ENCODE measurements at places on chromosomes 5 and 9.

- peak; percentile 51 for DNase-seq
These were observed 754 bp downstream of the DCAF12 start for GRCh38 chr9:34125681-34126206.

DNA sequence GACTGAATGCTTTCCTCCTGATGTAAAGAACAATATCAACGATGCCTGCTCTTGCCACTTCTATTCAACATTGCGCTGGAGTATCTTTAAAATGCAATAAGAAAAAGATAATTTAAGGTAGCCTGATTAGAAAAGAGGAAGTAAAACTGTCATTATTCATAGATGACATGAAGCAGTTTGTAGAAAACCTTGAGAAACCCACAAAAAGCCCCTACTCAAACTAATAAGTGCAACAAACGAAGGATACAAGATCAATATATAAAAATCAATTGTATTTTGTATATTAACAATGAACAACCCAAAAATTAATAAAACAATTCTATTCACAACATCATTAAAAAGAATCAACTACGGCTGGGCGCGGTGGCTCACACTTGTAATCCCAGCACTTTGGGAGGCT, 76.4 kb upstream of the CKMT2 start:
- DNase-seq: no peak

DNA sequence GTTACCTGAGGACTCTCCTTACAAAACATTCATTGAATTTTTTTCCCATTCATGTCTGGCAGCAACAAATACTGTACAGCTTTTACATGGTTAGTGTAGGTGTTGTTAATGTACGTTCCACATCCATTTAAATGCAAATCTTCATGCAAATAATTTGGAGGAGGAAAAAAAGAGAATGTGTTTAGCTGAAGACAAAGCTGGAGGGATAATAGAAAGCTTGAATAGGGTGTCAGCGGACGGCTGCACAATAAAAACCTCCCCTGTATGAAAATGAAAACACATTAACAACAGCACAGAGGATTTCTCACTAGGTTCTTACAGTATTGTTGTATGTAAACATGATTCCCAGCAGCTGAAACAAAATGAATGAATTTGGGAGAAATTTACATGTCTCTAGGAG, 231.5 kb downstream of the ZNF608 start:
- no peak for DNase-seq

GRCh38 chr5:9790276-9790675, 160.1 kb upstream of the TAS2R1 start:
- DNase-seq: no peak

DNA sequence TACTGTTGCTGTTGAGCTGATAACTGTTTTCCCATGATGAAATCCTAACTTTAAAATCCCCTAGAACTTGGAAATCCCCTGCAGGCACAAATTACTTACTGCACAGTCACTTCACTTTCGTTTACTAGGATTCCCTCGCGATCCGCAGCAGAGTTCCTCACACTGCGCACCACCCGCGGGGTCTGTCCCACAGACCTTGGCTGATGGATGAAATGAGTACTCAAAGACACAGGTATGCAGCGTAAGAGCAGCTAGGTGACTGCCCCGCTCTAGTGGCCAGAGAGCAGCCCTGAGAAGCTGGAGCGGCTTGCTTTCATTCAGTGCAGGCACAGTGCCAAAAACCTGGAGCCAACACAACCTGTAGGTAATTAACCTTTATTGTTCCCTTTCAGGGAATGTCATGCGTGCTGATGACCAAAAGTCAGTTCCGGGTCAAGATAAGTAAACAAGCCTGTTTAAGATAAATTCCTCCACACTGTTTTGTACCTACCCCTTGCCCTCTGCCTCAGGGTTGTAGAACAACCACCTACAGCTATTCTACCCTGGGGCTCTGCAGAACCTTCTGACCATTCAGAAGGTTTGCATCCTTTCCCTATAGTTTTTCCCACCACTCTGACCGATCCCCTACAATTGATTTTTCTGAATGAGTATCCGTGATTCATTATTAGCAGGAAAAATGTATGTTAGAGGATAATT, 191.2 kb downstream of the CDH9 start:
- DNase-seq: no peak

GRCh38 chr9:98272083-98272482, 16.6 kb upstream of the TBC1D2 start:
- no peak for DNase-seq

DNA sequence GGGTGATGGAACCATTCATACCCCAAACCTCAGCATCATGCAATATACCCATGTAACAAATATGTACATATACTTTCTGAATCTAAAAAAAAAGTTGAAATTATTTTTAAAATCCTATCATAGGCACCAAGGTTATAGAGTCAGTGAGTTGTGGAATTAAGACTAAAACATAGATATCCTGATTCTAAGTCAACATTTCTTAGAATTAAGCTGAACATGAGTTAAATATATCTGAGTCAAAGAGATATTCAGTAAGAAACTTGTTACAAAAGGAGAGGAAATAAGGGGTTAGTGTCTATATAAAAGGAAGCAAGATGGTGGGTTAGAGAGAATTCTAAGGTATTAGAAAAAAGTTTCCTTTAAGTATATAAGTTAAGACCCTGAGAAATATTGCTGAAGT, 89.9 kb downstream of the CCDC192 start:
- no peak for DNase-seq

DNA sequence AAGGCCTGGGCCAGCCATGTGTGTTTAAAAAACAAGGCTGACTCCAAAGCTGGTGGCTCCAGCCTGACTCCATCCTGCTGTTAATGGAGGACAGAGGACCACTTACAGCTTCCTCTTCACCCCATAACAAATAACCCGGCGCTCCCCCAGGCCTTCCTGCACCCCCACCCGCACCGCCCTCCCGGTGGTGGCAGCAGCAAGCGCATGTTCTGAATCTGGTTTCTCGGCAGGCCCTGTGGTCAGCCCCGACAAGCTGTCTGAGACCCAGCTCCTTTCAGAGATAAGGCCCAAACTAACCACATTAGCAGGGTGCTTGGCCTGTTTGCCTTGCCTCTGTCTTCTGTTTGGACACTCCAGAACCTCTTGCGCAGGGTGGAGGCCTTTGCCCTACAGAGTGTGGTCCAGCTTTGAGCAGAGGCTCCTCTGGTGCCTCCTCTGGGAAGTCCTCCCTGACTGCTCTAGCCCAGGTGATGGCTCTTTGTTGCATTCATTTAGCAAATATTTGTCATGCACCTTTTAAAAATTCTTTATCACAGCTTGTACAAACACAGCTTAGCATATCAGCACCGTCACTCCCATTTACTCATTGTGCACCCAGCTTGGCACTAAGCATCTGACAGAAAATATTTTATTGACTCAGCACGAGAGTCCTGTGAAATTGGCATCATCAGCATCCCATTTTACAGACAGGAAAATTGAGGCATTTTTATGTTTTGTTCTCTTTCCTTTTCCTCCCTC, 78.4 kb downstream of the NDFIP1 start:
- DNase-seq: no peak

Data from LHCN-M2 (cell line).